ENCODE measurements at places on chromosomes 16 and 17. TPM values are rescaled to one million over a fixed set of nuclear protein-coding genes. Genes with fewer than 3 reads are reported as not detected.

DNA sequence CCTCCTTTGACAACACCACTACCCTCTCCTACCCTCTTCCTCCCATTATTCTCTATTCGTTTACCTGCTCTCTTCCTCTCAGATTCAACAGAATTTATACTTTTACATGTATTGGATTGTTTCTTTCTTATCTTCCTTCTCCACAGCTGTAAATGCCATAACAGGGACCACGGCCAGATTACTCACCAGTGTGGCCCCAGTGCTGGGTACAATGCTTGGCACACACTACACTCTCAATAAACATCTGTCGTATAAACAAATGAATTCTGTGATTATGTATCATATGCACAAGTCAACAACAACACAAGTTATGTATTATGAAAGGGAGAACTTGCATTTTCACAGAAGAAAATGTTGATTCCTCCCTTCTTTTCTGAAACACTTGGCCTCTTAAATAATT is 20.0 kb downstream of the AARSD1 start:
- DNase-seq: no peak

DNA sequence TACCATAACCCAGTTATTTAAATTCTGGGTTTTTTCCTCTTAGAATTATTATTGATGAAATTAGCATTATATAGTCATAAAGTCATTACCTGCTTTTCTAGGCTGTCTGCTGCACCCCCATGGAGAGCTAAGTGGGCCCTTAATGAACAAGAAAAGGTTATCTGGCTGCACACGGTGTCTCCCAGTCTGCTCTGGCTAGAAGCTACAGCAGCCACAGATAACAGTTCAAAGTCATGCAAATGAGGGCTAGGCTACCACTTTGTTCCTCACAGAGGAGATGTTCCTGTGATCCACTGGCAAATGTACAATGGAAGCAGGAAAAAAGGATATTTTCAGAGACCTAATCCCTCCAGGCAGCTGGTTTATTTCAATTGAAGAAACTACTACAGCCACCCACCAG is 112.1 kb downstream of the SNX11 start:
- no peak for DNase-seq

DNA sequence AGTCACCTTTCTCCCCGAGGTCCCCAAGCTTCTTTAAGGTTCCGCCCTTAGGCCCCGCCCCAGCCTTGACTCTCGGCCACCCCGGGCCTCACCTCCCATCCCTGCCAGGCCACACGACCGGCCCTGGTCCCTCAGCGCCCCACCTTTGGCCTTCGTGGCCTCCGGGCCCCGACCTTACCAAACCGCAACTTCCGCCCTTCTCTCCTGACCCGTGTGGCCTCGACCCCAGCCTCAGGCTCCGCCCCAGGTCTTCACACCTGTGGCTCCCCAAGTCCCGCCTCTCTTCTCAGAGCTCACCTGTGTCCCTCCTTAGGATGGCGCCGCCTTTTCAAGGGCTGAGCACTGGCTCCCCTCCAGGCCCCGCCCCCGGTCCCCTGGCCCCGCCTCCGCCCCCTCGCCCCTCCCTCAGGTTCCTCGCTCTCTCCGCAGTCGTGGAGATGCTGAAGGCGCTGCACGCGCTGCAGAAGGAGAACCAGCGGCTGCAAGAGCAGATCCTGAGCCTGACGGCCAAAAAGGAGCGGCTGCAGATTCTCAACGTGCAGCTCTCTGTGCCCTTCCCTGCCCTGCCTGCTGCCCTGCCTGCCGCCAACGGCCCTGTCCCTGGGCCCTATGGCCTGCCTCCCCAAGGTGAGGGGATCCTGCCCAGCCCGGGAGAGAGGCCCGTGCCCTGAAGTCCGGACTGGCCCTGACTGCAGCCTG is 10.0 kb upstream of the CISD3 start:
- no peak for DNase-seq

DNA sequence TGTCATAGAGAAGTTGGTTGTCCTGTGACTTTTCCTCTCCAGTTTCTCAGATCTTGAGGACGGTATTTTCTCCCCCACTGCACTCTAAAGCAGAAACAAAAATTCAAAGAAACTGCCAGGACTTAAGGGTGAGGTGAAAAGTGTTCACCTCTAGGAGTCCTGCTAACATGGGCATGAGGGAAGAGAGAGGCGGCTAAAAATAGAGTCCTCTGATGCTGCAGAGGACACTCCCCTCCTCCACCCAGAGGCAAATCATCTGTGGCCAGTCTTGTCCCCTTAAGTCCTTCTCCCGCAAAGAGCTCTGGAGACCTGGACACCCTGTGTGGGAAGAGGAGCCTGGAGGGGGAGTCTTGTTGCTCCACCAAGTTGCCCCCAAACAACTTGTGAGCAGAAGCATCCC is 4.7 kb upstream of the DDX19A start:
- DNase-seq: no peak

DNA sequence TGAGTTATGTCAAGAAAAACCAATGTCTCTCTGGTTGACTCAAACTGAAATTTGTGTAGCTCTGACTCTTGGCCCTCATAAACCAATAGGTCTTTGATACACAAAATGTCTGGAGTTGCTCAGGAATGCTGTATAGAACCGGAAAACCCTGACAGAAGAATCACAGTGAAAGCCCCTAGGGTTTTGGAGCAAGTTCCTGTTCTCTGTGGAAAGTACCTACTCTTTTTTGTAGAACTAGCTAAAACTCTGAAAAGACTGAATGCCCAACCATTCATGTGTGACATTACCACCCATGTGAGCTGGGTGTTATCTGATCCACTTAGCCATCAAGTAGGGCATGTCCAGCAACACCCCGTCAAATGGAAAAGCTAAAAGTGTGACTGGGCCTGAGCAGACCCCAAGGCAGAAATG is 28.8 kb downstream of the CCL4 start:
- DNase-seq: no peak

DNA sequence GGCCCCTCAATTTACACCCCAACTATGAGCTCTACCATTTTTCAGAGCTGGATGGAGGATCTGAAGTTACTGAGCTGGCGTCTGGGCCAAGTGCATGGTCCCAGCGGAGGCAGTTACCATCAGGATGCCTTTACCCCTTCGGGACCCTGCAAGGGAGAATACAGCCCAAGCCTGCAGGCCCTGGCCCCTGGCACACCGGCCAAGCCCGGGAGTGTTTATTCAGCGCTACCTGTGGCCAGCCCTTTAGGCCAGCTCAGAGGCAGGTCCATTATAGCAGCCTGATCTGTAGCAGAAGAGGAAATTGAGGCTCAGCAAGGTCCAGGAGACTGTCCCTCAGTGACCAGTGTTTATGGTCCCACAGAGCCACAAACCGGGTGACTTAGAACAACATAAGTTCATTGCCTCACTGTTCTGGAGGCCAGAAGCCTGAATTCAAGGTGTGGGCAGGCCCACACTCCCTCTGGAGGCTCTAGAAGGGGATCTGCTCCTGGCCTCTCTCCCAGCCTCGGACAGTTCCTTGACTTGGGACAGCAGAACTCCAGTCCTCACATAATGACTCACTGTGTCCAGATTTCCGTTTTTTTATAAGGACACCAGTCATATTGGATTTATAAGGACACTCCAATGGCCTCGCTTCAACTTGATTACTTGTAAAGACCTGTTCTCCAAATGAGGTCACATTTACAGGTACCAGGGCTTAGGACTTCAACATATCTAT is 8.8 kb downstream of the SEC14L5 start:
- no peak for DNase-seq

DNA sequence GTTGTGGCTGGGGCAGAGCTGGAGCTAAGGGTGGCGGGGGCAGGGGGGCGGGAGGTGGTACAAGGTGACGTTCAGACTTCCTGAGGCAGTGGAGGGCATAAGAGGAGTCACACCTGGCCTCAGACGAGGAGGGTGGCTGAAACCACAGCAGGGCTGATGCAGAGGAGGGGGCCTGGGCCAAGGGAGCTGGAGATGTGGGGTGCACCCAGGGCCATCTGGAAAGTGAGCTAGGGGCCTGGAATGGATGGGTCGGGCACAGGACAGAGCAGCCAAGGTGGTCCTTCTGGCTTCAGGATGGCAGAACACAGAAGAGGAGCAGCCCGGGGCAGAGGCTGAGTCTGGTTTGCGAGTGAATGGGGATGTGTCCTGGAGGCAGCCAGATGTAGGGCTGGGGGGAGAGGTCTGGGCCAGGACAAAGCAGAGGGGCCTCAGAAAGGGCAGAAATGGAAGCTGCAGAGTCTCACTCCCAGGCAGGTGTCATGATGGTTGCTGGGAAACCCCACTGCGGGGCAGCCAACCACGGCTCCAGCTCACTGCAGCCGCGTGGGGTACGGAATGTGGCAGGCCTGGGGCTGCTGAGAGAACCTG is 57.6 kb downstream of the PRMT7 start:
- DNase-seq: no peak

GRCh38 chr17:14950216-14950615 is 314.9 kb downstream of the PMP22 start:
- no peak for DNase-seq

C16orf96 gene
- total RNA-seq: 0.41 TPM

DNA sequence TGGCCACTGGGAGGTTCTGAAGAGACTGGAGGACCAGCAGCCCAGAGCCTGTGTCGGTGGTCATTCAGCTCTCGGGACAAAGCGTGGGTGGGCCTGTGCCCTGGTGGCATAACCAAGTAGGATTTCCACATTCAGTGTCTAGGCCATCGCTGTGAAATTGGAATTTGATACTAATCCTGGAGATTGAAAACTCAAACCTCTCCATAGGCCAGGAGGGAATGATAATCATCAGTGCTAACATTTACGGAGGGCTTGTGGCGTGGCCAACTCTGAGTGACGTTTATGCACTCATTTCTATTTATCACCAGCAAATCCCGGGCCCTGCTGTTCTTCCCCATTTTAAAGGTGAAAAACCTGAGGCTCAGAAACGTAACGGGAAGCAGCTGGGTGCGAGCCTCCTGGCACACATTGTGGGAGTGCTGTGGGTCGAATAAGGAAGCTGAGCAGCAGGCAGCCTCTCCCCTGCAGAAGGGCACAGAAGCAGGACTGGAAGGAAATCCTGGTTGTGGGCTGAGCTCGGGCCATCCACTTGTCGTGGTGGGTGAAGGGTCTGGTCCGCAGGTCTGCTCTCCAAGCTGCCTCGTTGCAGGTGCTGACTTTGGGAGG is 33.1 kb downstream of the RAI1 start:
- no peak for DNase-seq

ALG1 gene
- 11.4 TPM for total RNA-seq

DNA sequence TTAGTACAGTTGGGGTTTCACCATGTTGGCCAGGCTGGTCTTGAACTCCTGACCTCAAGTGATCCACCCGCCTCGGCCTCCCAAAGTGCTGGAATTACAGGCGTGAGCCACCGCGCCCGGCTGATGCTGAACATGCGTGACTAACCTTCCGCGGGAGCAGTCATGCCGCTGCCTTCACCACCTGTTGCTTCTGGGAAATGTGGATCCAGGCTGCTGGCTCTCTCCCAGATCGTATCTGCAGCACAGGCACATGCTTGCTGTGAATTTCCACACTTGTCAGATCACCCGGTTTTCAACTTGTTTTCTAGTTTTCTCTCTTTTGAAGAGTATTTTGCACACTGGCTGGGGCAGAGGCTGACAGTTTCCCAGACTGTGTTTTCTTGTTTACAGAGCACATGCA is 97.9 kb downstream of the ADCY9 start:
- DNase-seq: no peak

CCL11 gene
- not detected for total RNA-seq

DNA sequence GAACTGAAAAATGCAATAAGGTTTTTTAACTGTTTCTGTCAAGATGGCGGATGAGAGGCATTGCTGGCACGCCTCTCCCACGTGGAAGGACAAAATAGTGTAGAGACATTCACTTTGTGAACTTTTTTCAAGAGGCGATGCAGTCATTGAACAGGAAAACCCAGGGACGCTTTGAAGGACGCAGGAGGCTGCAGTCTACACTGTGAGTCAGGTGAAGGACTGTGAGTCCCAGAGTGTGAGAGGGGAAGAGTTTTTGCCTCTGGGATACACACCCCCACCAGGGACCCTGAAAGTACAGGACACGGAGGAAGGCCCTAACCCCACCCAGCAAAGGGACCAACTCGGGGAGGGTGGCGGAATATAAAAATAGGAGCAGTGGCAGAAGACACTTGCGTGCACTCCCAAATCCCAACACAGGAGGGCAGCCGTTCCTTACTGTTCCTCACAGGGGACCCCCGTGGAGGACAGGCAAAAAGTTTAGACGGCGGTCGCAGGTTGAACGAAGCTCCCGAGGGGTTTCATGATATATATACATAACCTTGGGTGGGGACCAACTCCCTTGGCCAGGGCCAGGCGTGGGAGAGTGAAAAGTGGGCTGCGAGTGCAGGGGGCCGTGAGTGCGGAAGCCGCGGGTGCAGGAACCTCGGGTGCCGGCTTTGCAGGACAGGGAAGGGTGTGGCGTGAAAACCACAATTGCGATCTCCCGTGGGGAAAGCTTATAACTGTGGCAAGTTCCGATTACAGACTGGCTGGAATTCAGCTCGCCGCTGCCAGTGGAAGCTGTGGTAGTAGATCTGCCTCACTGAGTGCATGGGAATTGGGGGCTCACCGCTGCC is 82.0 kb upstream of the ALOX12 start:
- peak; percentile 30 for DNase-seq

GRCh38 chr16:88703486-88704309 is 2.5 kb downstream of the RNF166 start:
- DNase-seq: no peak

PRAC1 gene
- not detected for total RNA-seq

KCNAB3 gene
- 1.2 TPM for total RNA-seq

- no peak for DNase-seq
Observed at GRCh38 chr17:61648587-61648986, 57.6 kb upstream of the NACA2 start.

DNA sequence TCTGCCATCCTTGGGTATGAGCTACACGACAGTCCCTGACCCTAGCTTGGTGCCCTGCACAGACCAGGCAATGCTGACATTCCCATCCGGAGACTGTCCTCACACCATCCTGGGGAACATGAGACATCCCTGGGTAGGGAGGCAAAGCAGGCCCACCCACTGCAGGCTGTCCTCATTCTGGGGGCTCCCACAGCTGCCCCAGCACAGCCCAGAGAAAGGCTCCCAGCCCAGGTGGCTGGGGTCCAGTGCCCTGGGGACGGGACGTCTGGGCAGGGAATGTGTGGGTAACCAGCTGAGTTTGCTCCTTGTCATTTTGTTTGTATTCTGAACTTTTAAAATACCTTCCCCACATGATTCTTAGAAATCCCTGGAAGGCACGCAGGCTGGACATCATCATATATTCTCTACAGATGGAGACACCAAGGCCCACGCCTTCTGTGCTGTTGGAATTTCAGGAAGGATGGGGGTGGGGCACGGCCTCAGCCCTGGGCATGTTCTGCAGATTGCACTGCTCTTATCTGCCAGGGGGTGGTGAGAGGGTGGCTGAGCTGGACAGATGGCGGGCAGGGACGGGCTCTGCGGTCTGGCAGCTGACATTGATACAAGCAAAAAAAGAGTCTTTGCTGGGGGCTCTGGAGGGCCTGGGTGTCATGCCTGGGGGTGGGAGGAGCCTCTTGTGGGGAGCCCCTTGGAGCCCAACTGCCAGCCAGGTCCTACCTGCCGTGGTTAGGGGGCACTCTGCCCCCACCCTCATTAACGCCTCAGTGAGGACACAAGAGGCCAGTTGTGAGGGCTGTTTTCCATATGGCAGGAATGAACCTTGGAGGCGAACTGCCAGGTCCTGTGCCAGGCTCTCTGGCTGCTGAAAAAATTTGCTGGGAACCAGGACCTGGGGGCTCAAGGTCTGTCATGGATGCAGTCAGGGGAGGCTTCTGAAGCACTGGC is 28.4 kb downstream of the LRRC75A start:
- DNase-seq: no peak
